Tibial nerve (tissue), 4 donors: ENCODE measurements at places on chromosomes 4 and X. TPM values are rescaled to one million over a fixed set of nuclear protein-coding genes. Genes with fewer than 3 reads are reported as not detected.

DNA sequence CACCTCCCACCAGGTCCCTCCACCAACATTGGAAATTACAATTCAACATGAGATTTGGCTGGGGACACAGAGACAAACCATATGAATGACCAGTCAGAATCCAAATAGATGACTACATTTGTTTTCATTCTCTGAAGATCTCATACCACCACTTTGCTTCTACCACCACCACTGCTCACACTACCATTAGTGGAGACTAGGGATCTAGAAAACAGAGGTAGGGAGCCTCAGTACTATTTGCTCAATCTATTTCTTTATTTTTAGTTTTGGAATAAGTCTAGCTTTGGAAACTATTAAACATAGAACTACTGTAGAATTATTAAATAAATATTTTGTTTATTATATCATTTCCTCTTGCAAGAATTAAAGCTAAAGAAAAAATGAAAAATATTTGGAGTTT, 727.9 kb downstream of the CCSER1 start:
- DNase-seq = no peak

DNA sequence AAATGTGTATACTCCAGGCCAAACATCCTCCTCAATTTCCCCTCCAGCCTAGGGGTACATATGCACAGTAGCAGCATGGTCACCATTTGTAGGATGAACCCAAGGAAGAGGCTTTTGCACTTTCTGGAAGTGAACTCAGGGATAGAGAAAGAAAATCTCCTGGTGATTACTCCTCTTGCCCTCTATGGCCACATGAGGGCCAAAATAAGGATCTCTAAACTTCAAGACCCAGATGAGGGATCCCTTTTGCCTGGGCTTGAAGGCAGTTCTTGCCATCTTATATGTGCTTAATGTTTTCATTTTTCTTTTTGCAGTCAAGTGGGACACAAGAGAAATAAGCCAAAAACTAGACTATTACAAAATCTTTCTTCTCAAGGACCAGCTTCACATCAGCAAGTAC, 29.5 kb upstream of the MUC7 start:
- no peak for DNase-seq

PHEX gene
- total RNA-seq = not detected

DNA sequence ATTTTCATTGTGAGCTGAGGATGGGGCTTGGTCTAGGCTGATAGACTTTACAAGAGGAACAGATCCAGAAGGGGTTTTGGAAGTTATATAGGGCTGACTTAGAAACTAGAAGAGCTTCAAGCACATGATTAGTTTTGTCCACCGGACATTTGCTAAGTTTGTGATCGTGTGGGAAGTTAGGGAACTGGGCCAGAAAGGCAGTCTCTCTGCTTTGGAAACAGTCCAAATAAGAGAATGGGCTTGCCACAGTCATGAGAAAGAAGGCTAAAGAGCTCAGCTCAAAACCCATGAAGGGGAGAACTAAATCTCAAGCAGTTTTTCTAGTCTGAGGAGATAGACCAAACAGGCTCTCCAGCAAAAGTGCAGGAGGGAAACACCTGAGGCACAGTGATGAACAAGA, 67.8 kb downstream of the ZNF674 start:
- no peak for DNase-seq

GRCh38 chr4:41992967-41993857, 2.9 kb downstream of the SLC30A9 start:
- no peak for DNase-seq

DNA sequence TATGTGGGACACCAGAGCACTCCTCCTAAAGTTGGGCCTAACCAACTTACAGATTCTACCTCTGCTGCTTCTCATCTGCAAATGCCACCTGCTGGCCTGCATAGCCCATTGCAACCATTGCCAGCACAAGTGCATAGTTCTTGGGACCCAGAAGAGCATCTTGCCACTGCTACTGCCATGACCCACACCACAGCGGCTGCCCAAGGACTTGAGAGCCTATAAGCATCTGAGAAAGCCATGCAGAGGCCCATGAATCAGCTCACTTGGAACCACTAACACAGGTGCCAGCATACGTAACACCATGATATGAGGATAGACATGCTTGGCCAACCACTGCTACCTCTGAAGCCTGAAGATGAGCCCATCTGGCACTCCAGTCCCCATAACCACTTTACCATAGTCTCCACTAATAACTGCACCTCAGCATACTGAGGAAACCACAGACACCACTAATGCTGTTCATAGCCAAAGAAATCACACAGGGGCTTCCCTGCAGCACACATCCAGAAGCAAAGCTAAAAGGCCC, 258.1 kb upstream of the AGTR2 start:
- no peak for DNase-seq

FGF16 gene
- 8.8 TPM for total RNA-seq

GRCh38 chrX:78105944-78106650, 2.0 kb downstream of the PGK1 start:
- DNase-seq = no peak

DNA sequence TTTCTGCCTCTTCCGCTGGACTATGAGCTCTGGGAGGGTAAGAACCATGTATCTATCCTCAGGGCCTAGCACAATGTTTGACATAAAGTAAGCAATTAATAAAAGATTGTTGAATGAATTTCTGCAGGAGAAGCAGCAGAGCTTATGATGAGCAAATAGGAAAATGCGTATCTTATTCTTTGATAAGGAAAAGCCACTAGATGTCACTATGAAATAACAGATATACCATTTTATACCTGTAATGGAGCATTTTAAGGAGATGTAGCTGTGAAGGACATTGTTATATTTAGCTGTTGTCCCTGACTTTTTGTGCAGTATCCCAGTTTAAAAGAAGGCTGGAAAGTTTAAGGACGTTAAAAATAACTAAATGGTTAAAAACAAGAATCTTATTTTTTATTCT, 147.2 kb upstream of the MBNL3 start:
- no peak for DNase-seq
